Activated T-cell treated with anti-CD3 and anti-CD28 coated beads for 1 hour (primary cell): ENCODE measurements at places on chromosomes 1 and 21.

DNA sequence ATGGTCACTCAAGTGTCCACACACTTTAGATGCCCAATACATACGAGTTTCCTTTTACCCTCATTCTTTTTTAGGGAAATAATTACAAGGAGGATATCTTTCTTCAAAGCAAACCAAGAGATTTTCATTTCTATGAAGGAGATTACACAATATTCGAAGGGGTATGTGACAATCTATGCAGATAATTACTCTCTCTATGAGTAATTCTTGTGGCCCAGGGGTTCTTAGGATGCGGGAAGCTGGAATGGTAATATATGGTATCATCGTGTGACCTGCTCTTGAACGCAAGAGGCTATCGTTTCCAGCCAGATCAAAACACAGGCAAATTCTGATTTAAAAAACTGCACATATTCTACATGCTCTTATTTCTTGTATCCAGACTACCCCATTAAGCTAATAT lies 14.6 kb downstream of the DSCAM start:
- DNase-seq = no peak

DNA sequence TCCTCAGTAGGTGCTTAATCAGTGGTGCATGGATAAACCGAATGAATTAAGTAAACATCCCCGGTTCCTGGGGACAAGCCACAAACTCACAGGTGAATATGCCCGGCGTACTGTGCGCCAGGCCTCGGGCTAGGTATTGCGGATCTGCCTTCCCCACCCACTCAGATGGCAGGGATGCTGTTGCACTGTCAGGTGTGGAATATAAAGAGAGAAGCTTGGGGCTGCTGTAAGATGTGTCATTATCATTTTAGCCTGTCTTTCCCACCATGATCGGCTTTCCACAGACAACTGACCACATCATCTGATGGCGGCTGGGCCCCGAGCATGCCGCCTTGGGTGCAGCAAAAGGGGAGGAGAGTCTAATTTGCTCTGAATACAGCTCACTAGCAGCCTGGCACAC lies 45.4 kb upstream of the LRP8 start:
- no peak for DNase-seq

DNA sequence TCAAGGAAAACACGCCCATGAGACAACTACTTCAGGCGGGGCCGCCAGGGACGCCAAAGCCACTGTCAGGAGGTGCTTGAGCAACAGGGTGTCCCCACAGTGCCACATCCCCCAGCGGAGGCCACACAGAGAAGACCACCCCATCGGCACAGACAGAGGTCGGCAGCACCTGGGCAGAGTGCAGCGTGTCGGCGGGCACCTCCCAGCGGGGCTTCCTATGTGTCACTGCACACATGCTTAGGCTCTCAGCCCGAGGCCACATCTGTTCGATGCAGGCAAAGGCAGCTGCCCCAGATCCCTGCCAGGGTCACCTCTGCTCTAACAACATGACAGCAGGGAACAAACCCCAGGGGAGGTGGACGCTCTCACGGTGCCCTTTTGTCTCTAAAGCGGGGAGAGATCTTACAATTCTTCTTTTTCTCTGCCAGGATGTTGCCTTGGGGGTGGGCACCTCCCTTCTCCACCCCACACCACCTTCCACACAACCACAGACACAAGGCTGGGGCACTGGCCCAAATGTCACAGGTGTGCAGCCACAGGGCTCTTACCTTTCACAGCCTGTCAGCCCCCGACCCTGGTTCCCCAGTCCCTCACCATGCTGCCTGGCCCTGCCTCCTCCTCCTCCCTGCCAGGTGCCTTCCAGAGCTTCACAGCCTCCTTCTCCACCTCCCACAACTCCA lies 4.2 kb downstream of the KRTAP10-8 start:
- no peak for DNase-seq

- DNase-seq = no peak
These were observed at the start of gene TACSTD2 for GRCh38 chr1:58576727-58577653. TACSTD2 (minus strand) TSS chr1:58577252; CDS start chr1:58577156, 96 bp downstream.

DNA sequence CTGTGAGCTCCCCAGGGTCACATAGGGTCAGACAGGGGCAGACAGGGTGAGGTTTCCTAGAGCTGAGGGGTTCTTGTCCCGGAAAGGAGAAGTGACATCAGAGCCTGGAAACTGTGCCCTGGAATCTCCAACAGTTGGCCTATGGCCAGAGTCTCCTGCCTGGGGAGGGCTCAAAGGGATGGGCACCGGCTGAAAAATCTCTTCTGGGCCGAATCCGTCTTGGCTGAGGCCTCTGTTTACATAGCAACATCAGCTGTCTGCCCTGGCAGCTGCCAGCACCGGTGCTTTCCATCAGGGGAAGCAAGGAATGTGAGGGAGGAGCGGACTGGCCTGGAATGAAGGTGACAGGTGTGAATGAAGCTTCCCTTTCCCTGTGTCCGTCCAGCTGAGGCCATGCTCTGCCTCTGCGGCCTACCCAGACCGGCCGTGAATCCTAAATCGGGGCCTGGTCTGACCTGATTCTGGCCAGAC lies 30.7 kb downstream of the VASH2 start:
- no peak for DNase-seq

DNA sequence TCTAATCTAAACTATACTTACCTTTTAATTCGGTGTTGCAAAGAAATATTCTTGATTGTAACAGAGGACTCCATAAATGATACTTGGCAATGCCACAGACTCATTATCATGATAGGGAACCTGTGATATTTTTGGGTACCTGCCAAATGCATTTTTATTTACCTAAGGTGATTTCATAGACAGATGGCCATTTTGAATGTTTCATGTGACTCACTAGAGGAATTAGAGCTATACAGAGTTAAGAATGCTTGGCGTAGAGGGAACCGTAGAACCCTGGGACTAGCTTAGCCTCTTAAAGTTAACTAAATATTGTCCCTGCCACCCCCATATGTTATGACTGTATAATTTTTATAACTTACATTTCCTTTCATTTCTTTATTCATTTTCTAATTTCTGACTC lies 136.1 kb downstream of the DISP1 start:
- DNase-seq = no peak

DNA sequence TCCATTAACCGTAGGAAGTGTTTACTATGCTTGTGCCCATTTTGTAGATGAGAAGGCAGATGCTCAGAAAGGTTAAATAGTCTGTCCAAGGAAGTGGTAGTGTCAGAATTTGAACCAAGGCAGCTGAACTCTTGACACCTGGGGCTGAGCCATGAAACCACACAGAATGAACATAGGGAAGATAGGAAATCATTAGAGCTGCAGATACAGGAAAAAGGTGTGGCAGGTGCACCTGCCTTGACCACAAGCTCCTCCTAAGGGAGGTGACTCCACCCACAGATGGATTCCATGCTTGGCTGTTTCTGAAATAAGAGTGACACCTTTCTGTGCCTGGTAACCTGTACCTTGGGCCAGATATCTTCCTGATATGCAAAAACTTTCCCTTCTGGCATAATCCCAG lies 69.9 kb upstream of the IGSF21 start:
- no peak for DNase-seq

DNA sequence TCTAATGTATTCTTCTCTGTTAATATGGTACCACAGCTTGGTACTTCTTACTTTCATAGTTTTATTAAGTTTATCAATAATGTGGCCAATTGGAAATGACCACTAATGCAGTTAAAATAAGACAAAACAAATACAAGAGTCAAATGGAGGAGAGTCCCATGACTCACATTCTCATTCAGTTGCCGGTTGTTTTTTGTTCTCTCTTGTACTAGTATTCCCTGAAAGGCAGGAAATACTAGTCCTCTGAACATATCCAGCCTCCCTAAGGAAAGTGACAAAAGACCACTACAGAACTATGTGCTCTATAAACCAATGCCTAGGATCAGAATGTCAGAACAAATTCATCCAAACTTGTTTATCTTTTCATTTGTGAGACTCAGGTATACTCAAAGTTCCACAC lies 165.2 kb upstream of the SAMSN1 start:
- DNase-seq = no peak

DNA sequence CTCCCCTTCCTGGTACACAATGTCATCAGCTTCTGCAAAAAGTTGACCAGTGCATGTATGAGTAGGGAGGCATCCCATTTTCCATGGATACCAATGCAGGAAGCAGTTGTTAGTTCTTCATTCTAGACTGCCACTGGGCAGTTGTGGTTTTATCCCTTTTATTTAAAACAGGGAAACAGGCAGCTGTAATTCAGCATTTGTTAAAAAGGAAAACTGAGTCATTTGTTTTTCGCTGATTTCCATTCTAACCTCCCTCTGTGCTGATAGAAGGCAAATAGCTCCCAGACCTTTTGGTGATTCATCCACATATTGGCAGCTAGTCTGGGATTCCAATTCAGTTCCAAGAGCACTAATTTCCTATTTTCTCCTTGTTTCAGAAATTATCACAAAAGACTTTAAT lies 21.1 kb upstream of the ABCA4 start:
- DNase-seq = no peak

- DNase-seq = no peak
These were observed 128.5 kb downstream of the RHOU start for GRCh38 chr1:228863776-228864175.

- DNase-seq = no peak
These were observed 768 bp upstream of the RIIAD1 start for GRCh38 chr1:151720554-151720953.

- DNase-seq = no peak
These were observed at the start of gene OPRD1 for GRCh38 chr1:28811766-28812668. OPRD1 (plus strand) TSS chr1:28812170; CDS start chr1:28812384, 214 bp downstream.

DNA sequence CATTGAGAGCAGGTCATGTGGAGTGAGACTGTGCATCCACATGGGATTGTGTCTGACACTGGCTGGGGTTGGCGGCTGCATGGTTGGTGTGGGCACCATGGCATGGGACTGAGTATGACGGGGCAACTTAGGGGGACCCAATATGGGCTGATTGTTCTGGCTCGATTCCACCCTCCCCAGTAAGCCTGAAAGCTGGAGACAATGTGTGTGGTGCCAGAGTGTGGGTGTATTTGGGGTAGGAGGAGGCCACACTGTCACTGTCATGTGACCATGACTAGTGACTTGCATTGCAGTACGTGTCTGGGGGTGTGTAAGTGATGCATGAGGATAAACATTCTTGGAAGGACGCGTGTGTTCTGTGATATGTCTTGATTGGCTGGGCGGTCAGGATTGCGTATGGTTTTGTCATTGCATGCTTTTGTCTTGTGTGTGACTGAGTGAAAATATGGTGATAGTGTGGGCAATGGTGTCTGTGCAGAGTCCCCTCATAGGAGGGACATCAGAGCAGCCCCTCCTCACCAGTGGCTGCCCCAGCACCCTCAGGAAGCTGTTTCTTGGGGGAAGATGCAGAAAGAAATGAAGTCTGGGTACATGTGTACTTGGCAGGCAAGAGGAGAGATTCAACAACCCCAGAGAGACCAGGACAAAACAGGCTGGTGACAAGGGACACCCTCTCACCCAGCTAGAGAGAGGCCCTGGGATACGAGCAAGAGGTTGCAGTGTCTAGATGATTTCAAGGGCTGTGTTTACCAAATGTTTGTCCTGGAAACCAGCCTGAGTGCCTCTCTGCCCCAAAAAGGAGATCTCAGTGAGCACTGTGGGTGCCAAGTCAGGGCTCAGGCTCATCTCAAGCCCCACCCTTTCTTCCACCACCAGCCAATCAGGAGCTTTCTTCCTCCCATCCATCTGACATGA lies 36.3 kb downstream of the SDC3 start:
- DNase-seq = no peak

DNA sequence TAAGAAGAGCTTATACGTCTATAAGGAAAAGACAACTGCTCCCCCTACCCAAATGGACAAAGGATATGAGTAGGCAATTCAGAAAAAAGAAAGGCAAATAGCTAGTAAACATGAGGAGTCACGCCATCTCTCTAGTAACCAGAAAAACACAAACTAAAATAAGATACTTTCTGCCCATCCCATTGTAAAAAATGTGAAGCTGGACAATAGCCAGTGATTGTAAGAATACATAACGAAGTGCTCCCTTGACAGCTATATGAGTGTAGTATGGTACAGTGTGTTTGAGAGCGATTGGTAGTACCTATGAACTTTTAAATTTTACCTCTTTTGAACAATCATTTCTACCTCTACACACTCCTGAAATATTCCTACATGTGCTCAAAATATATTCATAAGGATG lies 7.5 kb upstream of the GJA8 start:
- DNase-seq = no peak

GRCh38 chr1:76254104-76255030 lies 179.8 kb downstream of the ST6GALNAC3 start:
- DNase-seq = no peak

GRCh38 chr1:67257173-67257535 lies 50.5 kb upstream of the IL12RB2 start:
- no peak for DNase-seq

DNA sequence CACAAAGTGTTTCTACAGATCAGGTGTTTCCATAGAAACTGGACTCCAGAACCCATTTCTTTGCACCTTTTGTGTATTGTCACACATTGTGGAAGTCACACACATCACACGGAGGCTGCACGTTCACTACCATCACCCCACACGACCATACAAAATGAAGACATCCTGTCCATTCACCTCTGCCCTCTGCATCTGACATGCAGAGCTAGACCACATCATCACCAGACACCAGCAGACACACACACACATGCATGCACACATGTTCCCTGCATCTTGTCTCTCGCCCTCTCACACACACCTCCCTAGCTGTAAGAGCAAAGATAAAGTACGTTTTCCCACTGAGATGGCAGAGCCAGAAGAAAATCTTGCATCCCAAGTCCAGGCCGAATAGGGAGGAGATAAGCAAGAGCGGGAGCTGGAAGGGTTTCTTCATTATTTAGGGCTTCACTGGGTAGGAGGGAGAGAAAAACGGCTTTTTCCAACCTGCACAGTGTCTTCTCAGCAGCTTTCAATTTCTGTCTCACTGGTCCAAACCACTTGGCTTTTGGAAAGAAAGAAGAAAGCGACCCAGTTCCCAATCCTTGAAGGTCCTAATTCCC lies 709 bp downstream of the PRELP start:
- no peak for DNase-seq

DNA sequence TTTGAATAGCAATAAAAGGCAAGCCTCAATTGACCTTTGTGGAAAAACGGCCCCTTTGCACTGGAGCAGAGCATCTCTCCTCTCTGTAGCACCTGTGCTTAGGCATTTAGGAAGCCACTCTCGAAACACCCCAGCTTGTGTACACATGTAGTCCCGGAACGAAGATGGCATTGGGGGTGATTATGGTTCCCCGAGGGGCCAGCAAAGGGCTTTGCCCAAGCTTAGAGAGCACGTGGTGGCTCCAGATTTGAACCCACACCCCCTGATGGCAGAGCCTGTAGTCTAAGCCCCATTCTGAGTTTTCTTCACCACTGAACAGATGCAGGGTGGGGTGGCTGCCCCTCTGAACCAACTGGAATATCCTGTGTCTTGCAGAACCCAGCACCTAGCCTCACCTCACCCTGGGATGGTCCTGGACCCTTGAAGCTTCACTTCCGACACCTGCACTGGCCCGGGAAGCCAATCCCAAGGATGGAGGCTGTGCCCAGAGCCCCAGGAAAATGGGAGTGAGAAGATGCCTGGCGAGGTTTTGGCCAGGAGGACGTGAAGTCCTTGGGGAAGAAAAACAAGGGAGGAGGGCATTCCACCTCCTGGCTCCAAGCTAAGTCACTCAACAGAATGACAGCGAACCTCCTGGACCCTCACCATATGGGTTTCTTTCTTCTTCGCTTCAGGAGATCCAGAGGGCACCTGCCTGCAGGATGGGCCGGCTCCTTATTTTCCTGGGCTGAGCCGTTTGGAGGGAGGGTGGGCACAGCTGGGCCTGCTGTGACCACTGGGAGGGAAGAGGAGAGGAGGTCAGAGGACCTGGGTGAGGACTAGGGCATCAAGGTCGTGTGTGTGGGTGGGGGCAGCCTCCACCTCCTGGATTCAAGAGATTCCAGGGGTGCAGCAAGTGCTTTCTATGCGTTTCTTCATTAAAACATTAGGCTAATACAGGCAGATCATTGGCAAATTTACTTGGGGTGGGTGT lies 37.7 kb downstream of the IGFN1 start:
- DNase-seq = no peak
